ENCODE measurements at places on chromosomes 6 and 20. TPM values are rescaled to one million over a fixed set of nuclear protein-coding genes. Genes with fewer than 3 reads are reported as not detected.

The TFAP2A gene
- total RNA-seq: not detected

The GTPBP2 gene
- 32.6 TPM for total RNA-seq

DNA sequence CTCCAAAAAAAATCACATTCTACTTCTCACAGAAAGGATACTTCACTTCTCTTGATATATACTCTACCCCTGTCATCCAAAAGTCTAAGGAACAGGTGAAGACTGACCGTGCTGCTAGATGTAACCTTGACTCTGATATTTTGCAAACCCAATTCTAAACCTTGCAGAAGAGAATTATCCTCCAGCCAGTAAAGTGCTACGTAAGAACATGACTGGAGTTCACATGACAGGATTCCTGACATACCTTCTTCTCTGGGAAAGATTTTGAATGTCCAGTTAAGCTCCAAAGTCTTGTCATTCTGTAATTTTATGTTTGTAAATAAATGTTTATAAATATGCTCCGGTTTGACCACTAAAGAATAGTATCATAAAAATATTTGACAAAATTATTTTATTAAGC, 35.8 kb downstream of the BTBD9 start:
- no peak for DNase-seq

The MATN4 gene
- total RNA-seq: under 0.01 TPM

DNA sequence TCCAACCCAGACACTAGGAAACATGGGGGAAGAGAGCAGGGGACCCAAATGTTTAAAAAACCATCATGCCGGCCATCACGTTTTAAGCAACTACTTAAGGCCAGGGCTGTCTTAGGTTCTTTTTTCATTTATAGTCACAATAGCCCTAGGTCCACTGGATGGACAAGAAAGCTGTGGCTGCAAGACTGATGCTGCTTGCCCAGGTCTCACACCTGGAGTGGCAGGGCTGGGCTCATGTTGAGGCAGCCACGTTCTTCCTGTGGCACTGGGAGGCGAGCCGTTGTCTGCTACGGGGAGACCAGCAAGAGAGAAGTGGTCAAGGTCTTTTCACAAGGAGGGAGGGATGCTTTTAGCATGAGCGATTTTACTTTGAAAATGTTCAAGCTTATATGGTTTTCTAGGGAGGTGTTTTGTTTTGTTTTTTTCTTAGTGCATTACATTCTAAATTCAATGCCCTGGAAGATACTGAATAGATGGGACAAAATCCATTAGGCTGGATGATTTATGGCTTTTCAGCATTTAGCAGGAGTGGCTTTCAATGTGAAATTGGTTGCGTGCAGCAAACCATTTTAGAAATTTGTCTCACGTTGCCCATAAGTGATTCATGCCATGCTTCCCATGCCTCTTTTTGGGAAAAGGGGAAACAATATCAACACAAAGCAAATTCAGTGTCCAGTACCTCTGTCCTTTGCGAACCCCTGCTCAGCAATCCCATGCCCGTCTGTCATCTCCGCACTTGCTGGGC, 106.6 kb upstream of the SNX9 start:
- no peak for DNase-seq

DNA sequence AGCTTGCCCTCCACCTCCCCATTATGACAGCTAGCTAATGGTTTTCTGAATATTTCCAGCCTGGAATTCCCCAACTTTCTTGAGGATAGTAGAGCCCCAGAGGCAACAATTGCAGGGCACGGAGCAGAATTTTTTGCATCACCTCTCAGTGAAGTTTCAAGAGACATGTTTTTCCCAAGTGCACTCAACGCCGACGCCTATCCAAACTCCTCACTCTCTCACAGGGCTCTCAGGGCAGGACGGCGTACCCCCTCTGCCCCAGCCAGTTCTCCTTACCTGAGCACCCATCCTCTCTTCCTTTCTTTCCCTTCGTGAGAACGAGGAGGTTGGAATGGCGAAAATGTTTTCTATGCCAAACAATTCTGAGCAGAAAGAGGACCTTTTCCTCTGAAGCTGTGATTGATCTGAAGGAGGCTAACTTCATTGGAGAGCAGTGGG, 83.1 kb upstream of the FOXQ1 start:
- DNase-seq: no peak

The KIAA1755 gene
- total RNA-seq: 1.2 TPM

DNA sequence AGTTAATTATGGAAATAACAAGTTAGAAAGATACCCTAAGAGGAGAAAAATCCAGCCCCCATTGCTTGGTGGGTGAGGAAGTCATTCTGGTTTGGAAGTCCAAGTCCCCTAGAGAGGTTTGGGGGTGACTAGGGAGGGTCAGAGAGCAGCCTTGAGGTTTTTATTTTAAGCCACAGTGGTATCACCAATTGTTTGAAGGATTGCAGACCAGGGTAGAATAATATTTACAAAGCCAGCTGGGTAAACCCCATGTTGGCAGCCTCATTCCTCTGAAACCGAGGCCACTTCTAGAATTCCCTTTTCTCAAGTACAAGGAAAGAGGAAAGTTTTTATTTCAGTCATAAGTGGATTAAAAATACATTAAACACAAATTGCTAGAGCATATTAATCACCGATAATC, 99.7 kb downstream of the TMEM170B start:
- DNase-seq: no peak

DNA sequence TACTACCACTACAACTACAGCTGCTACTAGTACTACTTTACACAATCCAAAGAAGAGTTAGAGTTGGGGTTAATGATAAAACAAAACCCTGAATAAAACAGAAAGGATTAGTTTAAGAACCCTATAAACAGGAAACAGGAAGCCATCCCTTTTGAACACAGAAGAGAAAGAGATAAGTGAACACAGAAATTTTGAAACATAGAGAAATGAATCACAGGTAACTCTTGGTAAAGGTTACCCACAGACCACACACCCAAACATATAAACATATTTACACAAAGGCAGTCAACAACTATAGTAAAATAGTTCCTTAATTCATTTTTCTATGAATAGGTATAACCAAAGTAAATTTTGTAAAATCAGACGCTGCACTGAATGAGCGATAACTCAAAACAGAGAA, 98.1 kb downstream of the RNGTT start:
- DNase-seq: no peak

DNA sequence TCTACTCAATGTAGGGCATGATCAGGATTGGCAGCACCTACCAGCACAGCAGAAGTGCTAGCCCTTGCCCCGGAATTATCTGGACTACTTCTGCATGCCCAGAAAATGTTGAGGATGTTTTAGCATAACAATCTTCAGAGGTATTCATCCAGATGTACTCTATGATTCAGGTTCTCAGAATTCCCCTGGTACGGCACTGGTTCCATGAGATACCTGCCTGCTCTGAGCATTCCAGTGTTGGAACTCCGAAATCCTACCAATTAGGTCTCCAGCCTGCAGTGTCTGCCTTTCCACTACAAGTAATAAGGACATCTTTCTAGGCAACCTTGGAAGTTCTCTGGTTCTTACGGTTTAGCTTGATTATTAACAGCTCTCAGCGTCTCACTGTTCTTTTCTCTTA, 554.5 kb downstream of the HACE1 start:
- no peak for DNase-seq

The ADTRP gene
- total RNA-seq: 1.6 TPM

DNA sequence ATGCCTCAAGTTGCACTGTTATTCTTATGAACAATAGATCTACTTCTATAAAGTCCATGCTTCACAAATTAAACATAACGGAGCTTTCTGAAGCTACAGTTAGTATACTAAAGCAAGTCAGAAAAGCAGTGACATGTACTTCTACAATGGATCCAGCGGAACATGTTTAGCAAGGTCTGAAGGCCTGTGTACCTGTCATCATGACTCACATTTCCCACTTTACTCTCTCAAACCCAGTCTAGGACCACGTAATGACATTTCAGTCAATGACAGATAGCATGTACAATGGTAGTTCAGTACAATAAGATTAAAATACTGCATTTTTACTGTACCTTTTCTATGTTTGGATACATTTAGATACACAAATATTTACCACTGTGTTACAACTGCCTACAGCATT, 132.1 kb downstream of the MMS22L start:
- DNase-seq: no peak

The TAGAP gene
- total RNA-seq: 0.82 TPM

- DNase-seq: no peak
These were observed 82.3 kb downstream of the PTPN1 start for GRCh38 chr20:50592282-50593004.

- DNase-seq: no peak
These were observed 97.4 kb upstream of the JARID2 start for GRCh38 chr6:15148356-15148946.

DNA sequence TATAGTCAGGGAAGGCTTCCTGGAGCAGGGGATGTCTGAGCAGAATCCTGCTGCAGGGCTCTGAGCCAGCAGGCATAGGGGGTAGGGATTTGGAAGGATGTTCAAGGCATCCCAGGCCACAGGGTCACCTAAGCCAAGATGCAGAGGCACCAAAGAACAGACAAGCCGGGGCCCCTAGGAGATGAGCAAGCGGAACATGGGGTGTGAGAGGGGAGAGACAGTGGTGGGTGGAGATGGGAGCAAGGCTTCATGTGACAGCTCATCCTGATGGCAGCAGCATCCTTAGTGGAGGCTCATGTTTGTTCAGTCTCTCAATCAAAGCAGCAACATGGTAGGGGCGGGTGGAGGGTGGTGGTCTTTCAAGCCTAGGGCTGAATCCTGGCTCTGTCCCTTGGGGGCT, 29.8 kb upstream of the TCP11 start:
- DNase-seq: no peak

DNA sequence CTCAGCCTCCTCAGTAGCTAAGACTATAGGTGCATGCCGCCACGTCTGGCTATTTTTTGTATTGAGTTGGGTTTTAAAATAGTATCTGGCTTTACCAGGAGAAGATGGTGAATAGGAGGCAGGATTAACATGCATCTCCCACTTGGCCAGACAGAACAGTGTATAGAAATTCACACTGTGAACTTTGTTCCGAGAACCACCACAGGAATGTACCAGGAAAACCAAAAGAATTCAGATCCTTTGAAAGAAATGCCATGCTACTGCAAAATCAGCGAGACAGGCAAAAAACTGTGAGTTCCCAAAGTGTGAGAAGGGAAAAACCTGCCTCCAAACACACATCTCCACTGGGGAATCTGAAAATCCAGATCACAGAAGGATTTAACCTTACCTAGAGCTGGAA, 327.6 kb downstream of the NKAIN2 start:
- DNase-seq: no peak

- DNase-seq: no peak
These were observed 34.1 kb upstream of the EZR start for GRCh38 chr6:158853072-158853879.

- no peak for DNase-seq
These were observed 5.7 kb upstream of the DDX43 start for GRCh38 chr6:73388800-73389512.

- no peak for DNase-seq
These were observed 499.2 kb upstream of the CDH4 start for GRCh38 chr20:60752741-60753420.

- DNase-seq: no peak
These were observed 3.5 kb downstream of the MCUR1 start for GRCh38 chr6:13810688-13811446.

GRCh38 chr20:17809362-17810061, 109.7 kb downstream of the BANF2 start:
- DNase-seq: no peak

DNA sequence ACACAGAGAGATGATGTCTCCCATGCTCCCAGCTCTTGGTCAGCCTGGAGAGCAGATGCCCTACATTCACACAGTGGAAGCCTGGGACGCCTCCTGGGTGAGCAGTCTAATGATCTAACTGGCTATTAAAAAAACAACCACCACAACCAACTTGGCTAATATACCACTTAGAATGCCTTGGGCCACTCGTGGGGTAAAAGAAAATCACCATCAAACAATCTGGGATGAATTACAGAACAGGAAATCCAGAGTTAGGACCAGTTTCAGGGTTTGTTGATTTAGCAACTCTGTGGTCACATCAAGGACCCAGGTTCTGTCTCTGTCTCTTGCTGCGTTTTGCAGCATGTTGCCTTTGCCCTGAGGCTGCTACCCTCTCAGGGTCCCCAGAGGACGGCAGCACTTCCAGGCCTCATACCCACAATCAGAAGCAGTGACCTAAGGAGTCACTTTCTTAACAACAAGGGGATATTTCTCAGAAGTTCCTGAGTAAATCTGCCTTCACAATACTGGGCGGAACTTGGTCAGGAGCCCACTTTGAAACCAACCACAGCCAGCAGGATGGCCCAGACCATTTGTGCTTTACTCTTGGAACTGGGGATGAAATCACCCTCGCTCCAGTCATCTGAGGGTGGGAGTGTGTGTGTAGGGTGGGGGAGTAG, 118.7 kb downstream of the CLIC5 start:
- DNase-seq: no peak

GRCh38 chr20:31945785-31946184, 6.1 kb downstream of the PDRG1 start:
- DNase-seq: no peak

The SLC22A23 gene
- 22.8 TPM for total RNA-seq

DNA sequence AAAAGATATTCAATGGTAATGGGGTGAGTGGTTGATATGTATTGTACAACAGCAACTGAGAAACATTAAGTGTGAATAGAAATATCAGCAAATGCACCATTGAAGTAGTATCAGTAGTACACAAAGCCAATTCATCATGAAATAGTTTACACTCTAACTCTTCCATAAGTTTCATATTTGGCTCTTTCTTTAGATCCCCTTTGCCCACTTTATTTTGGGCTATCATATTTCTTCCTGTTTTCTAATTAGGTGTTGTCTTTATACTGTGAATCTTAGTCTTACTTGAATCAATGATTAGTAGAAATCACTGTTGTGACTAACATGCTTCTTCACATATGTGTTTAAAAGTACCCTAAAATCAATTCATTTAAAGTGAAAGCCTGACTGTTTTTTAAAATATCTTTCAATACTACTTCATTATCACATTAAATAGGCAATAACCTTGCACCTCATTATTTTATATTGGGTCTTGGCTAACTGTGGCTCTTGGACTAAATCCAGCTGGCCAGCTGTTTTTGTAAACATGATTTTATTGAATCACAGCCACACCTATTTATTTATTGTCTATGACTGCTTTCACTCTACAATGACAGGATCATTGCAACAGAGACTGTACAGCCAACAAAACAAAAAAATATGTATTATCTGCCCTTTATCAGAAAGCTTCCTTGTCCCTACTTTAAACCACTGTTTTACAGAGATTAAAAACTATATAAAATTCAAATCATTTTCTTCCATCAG, 38.9 kb downstream of the EYS start:
- DNase-seq: no peak

The PNPLA1 gene
- total RNA-seq: not detected

Measured in frontal cortex (tissue), 4 donors.